Stimulated activated CD8-positive, alpha-beta memory T cell treated with anti-CD3 and anti-CD28 coated beads, Interleukin-7, amount 100 ng/mL, for 1 hour (primary cell): ENCODE measurements at places on chromosomes 2 and 18.

GRCh38 chr2:6866275-6866671 is 566 bp upstream of the CMPK2 start:
- DNase-seq: no peak

DNA sequence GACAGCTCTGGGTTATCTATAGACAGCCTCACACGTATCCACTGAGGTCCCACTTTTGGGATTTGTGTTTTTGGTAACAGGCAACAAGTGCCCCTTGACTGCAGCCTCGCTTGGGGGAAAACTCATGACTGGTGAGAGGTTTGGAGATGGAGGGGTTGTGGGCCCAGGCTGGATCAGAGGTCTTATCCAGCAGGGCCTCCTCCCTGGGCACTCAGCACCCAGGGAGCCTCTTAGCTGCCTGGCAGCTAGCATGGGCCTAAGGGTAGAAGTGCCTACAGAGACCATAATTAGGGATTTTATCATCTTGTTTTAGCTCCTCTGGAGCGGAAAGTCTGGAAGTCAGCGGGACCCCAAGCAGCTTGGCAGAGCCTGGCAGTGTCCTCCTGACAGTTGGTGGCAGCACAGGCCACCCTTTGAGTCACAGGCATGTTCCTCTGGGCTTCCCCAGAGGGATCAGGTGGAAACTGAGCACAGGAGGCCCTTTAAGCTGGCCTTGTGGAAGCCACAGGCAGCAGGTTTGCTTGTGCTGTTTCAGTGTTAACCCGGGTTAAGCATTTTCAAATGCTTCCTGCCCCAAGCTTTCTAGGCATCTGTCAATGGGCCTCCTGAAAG is 143.1 kb downstream of the KCTD1 start:
- DNase-seq: no peak

- DNase-seq: no peak
Measured at GRCh38 chr2:46538393-46538792, 59.0 kb downstream of the TMEM247 start.

DNA sequence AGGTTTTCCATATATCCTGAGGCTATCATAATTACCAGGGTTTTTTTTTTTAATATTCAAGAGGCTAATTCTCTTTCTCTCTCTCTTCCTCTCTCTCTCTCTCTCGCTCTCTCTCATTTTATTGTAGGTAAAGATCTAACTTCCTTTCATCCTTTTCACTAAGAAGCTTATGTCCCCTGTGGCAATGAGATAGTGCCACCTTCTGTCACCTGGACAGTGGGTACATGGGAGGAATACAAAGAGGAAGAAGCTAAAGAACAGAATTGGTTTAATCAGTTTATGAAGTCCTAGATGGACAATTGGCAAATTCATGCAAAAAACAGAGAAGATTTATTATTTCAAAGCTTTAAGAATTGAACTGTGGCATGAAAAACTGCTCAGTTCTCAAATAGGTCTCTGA is 1582.3 kb upstream of the TMEFF2 start:
- no peak for DNase-seq

DNA sequence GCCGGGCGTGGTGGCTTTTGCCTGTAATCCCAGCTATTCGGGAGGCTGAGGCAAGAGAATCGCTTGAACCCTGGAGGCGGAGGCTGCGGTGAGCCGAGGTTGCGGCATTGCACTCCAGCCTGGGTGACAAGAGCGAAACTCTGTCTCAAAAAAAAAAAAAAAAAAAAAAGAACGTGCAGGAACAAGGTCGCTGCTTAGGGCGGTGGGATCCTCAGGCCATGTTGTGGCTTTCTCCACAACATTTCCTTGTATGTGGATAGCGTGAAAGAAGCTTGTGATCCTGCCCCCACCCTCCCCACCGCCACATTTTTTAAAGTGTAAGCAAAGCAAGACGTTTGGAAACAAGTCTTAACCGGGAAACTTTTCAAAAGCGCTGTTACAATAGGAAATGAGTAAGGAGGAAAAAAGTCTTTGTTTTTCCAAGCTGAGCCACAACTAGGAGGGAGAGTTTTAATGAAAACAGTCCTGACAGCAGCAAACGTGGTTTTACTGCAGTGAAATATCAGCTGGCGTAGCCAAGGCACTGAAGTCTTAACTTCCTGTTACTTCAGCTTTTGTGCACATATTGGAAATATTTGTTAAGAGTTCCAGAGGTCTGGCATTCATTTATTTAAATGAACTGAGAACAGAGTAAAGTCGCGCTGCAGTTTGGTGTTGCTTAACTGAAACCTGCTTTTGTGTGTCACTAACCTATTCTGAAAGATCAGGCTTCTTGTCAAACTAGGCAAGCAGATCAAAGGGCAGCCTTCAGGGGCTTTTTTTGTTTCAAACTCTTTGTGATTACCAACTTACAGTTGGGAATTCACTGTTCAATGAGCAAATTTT is 3.8 kb downstream of the TGIF1 start:
- no peak for DNase-seq

- peak; percentile 33 for DNase-seq
Measured at GRCh38 chr2:127695491-127696472, 5.5 kb upstream of the SFT2D3 start.

- no peak for DNase-seq
Measured at GRCh38 chr2:238161291-238162051, 2.7 kb downstream of the ERFE start.

- no peak for DNase-seq
Measured at GRCh38 chr2:112833976-112834375, 2.6 kb downstream of the IL1B start.

DNA sequence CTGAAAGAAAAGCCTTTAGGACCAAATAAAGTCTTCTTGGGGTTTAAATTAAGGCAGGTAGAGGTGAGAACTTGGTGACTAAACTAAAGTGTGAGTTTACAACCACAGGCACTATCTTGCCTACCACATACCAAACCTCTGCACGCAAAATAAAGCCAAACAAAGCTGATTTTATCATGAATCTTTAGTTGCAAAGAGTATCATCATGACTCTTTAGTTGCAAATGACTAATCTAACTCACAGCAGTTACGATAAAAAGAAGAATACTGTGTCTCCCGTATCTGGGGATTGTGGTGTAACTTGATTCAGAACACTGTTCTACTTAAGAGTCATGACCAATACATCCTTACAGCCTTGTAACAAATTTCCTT is 11.2 kb downstream of the CFAP210 start:
- DNase-seq: no peak

DNA sequence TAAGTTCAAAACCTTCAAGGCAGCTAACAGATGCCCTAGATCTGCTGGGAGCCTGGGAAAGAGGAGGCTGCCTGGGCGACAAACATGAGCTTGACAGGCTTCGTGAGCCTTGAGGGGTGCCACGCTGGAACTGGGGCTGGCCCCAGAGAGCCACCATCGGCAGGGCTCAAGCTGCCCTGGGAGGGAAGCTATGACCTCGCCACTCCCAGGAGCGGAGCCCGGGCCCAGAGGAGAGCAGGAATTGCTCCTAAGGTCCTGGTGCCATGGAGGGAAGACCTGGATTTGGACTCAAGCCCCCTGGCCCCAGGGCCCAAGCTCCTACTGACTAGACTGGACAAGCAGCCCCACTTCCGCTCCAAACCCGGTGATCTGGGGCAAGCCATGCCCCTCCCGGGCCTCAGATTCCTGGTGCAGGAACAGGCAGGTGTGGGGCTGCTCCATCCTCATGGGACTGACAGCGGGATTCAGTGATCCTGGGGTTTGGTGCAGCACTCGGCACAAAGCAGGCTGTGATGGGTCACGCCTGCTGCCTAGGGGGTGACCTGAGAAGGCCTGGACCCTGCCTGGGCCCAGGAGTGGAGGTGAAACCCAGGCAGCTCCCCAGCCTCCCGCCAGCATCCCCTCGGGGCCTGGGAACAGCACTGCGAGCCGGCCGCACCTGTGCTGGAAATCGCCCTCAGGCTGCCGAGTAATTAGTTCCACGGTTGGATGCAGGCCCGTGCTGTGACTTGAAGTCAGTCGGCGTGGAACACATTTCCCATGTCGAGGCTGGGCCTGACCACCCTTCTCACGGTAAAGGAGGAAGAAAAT is 246.9 kb downstream of the NDUFA10 start:
- DNase-seq: no peak

DNA sequence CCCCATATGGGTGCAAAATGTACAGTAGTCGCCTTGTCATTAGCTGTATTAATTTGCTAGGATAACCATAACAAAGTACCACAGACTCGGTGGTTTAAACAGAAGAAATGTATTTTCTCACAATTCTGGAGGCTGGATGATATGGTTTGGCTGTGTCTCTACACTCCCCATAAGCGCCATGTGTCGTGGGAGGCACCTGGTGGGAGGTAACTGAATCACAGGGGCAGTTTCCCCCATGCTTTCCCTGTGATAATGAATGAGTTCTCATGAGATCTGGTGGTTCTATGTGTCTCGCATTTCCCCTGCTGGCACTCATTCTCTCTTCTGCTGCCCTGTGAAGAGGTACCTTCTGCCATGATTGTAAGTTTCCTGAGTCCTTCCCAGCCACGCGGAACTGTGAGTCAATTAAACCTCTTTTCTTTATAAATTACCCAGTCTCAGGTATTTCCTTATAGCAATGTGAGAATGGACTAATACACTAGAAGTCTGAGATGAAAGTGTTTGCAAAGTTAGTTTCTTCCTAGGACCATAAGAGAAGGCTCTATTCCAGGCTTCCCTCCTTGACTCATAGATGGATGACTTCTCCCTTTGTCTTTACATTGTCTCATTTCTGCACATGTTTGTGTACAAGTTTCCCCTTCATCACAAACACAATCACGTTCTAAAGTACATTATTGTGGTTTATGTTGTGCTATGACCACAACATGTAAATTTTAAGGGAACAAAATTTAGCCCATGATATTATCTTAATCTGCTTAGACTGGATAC is 1442.6 kb downstream of the SUCLG1 start:
- no peak for DNase-seq

- no peak for DNase-seq
Measured at GRCh38 chr2:232744963-232745362, 31.4 kb downstream of the KCNJ13 start.

DNA sequence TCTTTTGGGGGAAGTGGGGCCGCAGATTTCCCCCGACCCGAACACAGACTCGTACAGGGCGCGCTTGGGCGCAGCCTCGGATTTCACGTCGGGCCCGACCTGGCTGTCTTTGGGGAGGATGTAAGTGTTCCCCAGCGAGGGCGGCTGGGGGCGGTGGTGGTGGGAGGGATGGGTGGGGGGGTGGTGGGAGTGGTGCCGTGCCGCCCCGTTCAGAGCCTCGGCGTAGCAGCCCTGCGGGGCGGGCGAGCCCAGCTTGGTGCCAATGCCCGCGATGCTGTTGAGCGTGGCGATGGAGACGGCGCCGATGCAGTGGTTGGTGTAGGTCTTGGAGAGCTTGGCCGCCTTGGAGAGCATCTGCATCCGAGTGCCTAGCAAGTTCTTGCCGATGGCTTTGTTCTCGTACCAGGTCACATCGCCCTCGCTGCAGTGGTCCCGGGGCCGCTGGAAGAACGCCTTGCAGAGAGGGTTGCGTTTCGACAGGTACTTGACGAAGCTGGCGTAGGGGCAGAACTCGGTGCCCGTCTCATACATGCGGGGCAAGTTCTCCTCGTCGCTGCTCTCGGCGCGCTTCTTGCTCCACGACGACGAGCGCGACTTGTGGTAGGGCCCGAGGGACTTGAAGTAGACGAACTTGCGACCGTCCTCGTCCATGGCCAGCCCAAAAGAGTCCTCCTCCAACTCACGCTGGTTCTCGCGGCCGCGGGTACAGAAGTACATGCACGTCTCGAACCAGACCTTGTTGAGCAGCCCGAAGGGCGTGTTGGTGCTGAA is 1.3 kb downstream of the KCTD1 start:
- no peak for DNase-seq

GRCh38 chr2:182639971-182640370 is 76.1 kb upstream of the DNAJC10 start:
- DNase-seq: no peak

GRCh38 chr2:134469516-134470115 is 215.7 kb downstream of the MGAT5 start:
- DNase-seq: no peak

GRCh38 chr2:159712929-159713420 is 669 bp downstream of the MARCHF7 start:
- no peak for DNase-seq

DNA sequence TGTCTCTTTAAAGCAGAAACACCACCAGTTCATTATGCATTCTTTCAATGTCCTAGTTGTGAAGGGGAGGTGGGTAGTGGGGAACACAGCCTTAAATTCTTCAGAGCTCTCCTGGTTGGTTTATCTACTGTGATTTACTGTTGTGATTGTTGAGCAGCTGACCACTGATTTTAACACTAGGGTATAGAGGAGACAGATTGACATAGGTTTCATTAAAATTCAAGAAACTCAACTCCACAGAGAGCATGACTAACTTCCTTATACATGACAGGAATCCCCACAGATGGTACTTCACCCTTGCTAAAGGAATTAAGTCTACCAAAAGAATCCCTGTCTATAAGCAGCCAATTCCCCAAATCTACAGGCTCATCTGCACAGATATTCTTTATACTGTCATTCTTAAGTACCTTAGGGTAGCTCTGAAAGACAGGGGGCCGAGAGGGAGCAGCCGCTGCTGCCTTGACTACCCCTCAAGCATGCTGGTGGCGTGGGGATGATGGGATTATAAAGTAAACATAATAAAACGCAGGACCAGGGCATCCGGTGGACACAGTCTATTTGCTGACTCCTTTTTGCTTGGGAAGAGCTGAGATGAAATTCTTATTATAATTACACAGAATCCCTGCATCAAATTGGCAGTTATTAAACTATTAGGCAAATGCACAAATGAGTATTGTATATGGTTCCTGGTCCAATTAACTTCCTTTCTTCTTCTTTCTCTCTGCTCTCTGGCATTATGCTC is 1377.6 kb upstream of the PIK3C3 start:
- DNase-seq: no peak

DNA sequence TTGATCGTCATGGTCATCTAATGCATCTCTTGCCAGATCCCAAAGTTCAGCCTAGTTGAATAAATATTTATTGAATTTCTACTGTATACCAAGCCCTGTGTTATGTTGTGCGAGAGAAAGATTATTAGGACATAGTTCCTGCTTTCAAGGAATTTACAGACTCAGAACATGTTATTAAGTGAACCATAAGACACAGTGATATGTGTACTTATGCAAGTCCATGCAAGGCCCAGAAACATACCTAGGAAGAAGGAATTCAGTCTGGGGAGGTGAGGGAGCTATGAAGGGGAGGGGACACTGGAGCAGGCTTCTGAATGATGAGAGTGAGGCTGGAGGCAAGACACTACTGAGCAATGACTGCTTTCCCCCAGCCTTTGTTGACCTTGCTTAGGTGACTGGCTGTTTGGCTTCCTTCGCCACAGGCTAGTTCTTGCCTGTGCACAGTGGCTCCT is 81.4 kb downstream of the ACAA2 start:
- no peak for DNase-seq

GRCh38 chr18:42901161-42901560 is 214.3 kb downstream of the RIT2 start:
- DNase-seq: no peak
